ENCODE measurements at places on chromosomes 1 and 21.

- DNase-seq, result no peak
Observed at GRCh38 chr1:55374801-55375616, 159.8 kb upstream of the USP24 start.

DNA sequence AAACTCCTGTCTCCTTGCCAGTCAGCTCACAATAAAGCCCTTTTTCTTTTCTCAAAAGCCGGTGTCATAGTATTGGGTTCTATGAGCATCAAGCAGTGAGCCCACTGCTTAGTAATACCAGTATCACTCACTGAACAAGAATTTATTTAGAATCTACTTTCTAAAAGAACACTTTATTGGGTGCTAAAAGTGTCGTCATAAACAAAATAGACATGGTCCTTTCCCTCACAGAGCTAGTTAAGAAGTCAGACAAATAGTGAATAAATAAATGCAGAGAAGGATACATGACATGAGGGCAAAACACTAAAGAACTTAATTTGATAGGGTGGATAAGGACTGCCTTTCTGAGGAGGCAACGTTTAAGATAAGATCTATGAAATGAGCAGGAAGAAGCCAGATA, 32.2 kb downstream of the EVI5 start:
- no peak for DNase-seq

- DNase-seq, result no peak
Observed at GRCh38 chr1:234923626-234924025, 205.0 kb downstream of the TOMM20 start.

DNA sequence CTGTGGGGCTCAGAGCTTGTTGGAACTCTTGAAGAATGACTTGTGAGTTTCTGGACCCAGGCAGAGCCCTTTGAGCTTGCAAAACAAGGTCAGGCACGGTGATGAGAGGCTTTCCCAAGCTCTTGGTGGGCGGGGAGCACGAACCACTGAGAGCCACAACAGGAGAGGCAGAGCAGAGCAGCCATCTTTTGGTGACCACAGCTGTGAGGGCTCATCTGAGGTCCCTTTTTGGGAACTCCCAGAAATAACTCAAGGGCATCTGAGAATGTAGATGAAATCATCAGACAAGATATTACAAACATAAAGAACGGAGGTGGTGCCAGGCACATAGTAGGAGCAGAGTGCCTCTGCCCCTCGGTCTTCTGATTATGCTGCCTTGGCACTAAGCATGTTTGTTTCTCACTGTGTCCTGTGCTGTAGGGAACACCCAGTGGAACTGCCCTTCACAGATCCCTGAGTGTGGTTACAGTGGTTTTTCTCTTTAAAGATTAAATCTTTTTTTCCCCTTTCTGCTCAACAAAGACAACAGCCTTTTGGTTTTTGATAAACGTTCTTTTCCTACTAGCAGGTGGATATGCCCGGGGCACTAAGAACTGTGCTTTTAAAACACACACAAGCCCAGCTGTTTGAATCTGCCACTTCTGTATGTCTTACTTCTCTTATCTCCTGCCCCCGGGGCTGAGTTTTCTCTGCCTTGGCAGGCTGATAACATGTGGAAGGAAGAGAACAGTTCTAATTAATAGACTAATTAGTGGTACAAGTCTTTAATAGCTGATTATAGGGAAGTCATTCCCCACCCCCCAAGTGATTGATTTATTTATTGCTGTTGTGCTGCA, 37.7 kb downstream of the CD34 start:
- peak; percentile 61 for DNase-seq

DNA sequence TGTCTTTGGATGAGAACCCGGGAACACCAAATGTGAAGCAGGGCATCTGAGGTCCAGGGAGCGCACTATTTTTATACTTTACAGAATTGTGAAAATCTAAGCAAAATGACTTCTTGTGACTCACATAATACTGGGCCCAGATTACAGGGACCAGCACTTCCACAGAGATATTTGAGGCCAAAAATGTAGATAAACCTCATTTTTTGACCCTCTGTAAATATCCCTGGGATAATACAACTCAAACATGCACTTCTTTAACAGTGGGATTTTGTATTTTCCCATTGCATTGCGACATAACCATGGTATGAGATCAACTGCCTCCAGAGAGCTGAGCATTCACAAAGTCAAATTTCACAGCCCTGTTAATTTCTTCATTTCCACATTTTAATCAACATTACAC, 289.4 kb upstream of the ADGRL4 start:
- no peak for DNase-seq

- no peak for DNase-seq
Observed at GRCh38 chr1:87563211-87563610, 234.5 kb downstream of the LMO4 start.

- DNase-seq, result no peak
Observed at GRCh38 chr1:161827786-161828185, 61.7 kb downstream of the ATF6 start.
